ENCODE measurements at places on chromosomes 3 and 15.
A peak's percentile ranks its signal among the peaks of the same experiment; 100 is the strongest.

DNA sequence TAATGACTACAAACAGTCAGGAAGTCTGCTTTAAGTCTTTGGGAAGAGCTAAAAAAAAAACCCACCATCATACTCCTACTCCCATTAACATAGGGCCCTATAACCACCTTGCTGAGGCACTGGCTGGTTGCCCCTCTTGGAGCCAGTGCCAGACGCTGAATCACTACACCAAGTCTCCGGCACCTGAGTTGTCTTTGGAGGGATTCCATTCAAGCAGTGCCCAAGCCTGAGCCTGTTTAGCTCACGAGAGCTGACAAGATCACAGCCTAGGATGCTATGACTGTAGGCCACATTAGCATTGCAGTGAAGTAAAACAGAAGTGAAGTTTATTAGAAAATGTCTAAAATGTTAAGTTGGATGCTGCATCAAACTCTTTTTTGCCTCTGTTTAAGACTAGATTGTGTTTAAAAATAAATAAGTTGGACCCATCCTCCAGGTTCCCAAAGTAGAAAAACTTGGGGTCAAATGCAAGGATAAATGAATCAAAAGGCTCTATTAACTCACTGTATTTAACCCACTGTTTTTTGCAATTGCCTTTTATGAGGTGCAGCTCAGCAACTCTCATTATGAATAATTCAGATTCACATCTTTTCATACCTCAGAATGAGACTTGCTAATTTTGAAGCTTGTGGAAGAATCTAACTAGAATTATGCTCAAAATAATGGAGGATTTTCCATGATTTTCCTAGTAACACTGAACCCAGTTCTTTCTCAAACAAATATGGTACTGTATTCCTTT, 461.9 kb downstream of the FOXP1 start:
- no peak for DNase-seq

GRCh38 chr15:64619880-64620839, 155.2 kb downstream of the RBPMS2 start:
- no peak for DNase-seq

DNA sequence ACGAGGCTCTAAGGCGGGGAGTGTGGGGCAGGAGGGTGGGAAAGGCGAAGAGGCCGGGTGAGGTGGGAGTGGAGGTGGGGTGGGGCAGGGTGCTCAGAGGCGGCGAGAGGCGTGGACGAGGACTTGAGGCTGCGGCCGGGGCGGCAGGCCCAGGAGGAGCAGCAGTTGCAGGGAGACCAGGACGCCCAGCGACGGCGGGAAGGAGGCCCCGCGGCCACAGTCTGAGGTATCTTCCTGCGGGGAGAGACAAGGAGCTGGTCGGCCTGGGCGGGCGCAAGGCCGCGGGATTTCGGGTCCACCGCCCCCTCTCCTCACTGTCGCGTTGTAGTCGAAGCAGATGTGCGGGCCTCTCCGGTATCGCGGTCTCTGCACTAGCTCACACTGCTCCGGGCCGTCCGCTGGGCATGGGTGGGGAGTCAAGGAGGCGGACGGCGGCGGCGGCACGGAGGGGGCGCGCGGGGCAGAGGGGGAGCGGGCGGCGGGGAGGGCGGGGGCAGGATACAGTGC, 5.3 kb upstream of the TMEM115 start:
- no peak for DNase-seq

GRCh38 chr3:20905210-20905805, 719.3 kb upstream of the SGO1 start:
- DNase-seq: no peak

- no peak for DNase-seq
Observed at GRCh38 chr3:66411961-66412887, 88.6 kb downstream of the LRIG1 start.

GRCh38 chr15:40593588-40594428, at the start of gene KNL1:
KNL1 (plus strand) TSS chr15:40594249; CDS start chr15:40602932, 8,683 bp downstream.
- peak; percentile 92 for DNase-seq

DNA sequence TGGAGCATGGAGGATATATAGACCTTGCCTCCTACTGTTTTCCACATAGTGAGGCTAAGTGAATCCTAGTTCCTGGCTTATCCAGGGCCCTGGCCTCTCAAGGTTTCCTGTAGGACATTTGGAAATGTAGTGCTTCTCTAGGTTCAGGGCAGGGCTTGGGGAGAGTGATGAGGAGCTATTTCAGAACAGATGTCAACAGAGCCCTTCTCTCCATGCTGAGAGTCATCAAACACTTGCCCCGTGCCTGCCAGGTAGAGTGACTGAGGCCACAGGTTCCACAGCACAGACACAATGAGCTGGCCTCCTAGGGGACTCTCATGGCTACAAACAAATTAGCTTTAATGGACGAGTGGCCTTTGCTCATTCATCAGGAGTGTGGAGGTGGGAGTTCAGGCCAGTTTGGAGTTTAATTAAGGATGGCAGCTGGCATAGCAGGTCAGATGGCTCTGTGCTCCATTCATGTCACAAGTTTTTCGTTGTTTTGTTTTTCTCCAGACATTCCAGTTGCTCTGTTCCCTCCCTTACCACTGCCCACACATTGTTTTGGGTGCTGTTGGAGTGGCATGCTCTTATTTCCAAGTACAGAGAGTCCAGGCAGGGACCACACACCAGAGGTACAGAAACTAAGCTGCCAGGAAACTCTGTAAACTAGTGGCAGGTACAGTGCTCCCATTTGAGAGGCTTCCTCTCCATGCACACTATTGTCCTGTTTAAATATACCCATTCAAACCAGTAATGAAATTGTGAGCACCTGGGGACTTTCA, 189.8 kb downstream of the RYR3 start:
- no peak for DNase-seq

DNA sequence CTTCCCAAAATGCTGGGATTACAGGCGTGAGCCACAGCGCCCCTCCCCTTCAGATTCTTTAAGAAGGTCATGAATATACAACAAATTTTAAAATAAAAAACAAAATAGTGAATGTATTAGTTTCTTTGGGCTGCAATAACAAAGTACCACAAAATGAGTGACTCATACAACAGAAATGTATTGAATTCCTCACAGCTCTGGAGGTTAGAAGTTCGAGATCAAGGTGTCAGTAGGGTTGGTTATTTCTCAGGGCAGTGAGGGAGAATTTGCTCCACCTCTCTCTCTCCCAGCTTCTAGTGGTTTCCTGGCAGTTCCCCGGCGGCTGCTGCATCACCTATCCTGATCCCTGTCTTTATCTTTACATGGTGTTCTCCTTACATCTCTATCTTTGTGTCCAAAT, 804.0 kb downstream of the ROBO1 start:
- no peak for DNase-seq

- DNase-seq: no peak
Observed at GRCh38 chr3:130950641-130951040, 56.8 kb downstream of the ATP2C1 start.

DNA sequence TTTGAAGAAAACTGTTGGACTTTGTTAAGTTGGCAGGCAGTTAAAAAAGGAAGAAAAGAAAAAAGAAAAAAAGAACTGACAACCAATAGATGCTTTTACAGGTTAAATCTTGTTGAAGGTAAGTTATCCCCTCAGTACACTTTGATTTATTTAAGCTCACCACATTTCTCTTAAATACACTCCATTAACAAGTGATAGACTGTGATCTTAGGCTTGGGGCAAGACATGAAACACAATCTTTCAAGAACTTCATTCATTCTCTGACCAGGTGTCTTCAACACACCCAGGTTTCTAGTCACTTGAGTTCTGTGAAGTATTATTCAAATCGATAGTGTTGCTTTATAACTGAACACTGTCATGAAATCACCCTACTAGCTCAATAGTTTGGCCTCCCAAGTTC, 751.9 kb downstream of the ROBO1 start:
- no peak for DNase-seq

- DNase-seq: no peak
Observed at GRCh38 chr15:99202176-99202552, 47.2 kb downstream of the TTC23 start.

DNA sequence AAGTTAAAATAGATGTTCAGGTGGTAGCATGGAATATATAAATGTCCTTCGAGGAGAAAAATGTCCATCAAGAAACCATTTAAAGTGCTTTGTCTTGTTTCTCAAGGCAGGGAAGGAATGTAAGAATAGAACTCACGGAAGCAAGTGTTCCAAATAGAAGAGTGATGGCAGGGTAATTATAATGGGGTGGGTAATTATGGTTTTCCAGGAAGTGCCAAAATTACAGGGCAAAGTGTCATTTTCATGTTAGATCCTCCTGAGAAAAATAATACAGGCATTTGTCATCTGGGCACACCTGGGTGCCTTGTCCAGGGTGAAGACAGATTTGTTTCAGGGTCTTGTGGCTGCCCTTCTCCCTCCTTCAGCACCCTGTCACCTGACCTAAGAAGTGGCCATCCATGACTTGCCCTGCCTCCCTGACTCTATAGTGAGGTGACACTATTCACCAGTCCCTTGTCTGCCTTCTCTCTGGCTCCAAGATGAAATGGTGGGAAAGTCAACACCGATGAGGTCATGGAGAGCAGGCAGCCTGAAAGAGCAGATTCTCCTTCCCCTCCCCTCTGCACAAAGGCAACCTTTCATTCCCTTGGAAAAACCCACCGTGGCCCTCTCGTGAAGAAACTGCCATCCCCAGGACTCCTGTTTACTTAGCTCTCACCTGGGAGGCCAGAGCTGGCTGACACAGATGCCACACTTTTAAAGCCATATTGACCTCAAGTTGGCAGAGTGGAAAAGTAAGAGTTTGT, 45.1 kb upstream of the AMOTL2 start:
- DNase-seq: no peak

GRCh38 chr3:67294341-67294740, 296.2 kb downstream of the KBTBD8 start:
- DNase-seq: no peak

GRCh38 chr3:90091549-90091948, 984.1 kb downstream of the EPHA3 start:
- DNase-seq: peak; percentile 39

DNA sequence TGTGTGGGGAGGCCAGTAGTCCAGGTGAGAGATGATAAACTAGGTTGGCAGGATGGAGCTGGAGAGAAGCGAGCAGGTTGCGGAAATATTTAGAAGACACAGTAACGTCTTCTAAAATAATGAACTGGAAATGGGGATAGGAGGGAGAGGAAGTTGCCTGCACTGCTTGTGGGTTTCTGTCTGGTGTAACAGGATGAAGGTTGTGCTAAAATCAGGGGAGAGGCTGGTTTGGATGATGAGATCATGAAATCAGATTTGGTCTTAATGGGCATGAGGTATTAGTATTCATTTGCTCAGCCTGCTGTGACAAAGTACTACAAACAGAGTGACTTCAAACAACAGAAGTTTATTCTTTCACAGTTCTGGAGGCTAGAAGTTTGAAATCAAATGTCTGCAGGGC, 32.1 kb upstream of the TNFAIP8L3 start:
- DNase-seq: no peak

- no peak for DNase-seq
Observed at GRCh38 chr3:168517249-168518071, 421.7 kb upstream of the GOLIM4 start.

DNA sequence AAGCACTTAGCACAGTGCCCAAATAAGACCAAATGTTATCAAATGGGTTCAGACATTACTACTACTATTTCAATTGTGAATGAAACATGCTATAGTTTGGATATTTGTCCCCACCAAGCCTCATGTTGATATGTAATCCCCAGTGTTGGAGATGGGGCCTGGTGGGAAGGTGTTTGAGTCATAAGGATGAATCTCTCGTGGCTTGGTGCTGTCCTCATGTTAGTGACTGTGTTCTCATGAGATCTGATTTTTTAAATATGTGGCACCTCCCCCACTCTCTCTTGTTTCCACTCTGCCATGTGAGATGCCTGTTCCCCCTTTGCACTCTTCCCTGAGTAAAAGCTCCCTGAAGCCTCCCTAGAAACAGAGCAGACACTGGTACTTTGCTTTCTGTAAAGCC, 148.7 kb upstream of the TGFBR2 start:
- DNase-seq: no peak

GRCh38 chr3:177084616-177085015, 112.7 kb downstream of the TBL1XR1 start:
- DNase-seq: no peak

DNA sequence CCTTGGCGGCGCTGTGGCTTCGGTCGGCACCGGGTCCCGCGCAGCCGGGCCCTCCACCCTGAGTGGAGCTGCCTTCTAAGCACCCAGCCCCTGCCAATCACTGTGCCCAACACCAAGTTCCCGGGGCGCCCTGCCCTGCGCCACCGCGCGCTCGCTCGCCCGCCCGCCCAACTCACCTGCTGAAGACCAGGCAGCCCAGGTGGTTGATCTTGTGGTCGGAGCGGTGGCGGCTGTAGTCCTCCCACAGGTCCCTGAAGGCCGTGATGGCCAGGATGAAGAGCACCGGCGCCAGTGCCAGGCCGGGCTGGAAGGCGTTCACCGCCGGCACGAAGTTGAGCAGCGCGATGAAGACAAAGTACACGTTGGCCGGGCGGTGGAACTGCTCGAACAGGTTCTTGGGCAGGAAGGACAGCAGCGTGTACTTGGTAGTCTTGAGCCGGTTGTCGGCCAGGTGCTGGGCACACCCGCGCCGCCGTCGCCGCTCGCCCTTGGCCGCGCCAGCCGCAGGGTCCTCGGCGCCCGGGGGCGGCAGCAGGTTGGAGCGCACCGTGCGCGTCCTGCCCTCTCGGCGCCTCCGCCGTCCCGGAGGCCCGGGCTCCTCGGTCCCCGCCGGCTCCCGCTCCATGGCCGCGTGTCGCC, 536 bp downstream of the ATP10A start:
- no peak for DNase-seq

DNA sequence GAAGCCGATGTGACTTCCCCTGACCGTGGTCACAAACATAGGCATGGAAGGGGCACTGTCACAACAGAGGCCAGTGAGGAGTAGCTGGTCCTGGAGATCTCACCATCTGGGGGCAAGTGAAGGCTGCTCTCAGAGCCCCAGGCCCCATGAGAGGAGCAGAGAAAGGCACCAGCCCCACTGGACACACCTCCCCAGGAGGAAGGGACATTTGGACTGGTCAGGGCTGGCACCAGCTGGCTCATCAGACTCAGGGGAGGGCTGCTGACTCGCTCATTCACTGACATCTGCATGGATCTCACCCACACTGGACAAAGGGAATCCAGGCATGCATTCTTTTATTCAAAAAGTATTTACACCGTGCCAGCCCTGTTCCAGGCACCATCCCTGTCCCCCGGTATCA, 26.8 kb downstream of the ESYT3 start:
- no peak for DNase-seq

DNA sequence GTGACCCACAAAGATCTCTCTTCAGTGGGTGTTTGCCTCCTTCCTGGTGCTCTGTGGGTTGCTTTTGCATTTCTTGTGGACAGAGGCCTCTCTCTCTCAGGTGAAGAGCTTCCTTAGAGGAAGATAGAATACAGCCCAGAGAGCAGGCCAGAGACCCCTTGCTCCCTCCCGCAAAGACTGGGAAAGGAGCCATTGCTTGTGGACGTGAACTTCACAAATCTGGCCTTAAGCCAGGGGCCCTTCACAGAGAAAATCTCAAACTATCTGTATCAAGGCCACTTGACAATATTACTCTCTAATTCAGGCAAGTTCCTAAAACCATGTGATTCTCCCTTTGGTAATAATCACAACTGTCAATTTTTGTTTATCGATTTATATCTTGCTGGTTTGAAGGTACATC, 30.4 kb upstream of the CLK3 start:
- DNase-seq: no peak

GRCh38 chr15:43105077-43105736, 631 bp downstream of the UBR1 start:
- no peak for DNase-seq
